ENCODE measurements at places on chromosomes 3 and 15.
A peak's percentile ranks its signal among the peaks of the same experiment; 100 is the strongest.

DNA sequence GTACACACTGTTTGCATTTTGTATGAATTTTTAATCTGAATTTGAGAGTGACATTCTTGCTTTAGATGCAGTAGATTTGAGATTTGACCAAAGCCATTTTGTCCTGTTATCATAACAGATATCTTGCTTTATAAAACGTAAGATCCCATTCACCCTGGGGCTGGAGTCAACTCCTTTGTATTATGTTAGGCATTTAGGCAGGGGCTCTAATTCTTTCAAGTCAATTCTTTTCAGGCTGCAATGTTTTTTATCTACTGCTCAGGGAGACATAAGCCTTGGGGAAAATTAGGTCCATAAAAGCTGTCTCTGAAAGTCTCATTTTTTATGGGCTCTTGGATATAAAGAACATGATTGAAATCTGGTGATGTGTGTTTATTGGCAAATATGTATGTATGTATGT lies 53.0 kb upstream of the CADPS start:
- DNase-seq: no peak

DNA sequence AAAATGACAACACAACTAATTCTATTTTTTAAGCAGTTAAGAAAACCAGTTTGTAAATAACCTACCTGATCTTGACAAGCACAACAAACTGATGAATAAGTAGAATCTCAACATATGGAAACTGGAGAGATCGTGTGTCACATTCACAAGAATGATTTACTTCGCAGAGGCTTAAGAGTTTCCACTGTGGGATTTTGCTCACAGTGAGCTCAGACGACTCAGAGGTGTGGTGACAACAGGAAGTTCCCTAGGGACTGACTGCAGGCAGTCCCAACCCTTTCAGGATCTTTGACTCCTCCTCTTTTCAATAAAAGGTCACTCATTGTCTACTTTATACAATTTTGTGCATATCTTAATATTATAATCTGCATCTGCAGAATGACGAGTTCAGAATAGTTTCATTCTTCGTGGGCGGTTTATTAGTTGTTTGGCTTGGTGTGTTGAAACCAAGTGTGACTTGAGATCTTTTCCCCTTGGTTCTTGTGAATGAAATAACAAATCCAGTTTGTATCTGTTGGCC lies at the start of gene LIPH:
TSS of gene LIPH (minus strand) at position 231 of the 520 bp plus-strand sequence. CDS start at position 114, 117 bp downstream.
- DNase-seq: peak; percentile 37

DNA sequence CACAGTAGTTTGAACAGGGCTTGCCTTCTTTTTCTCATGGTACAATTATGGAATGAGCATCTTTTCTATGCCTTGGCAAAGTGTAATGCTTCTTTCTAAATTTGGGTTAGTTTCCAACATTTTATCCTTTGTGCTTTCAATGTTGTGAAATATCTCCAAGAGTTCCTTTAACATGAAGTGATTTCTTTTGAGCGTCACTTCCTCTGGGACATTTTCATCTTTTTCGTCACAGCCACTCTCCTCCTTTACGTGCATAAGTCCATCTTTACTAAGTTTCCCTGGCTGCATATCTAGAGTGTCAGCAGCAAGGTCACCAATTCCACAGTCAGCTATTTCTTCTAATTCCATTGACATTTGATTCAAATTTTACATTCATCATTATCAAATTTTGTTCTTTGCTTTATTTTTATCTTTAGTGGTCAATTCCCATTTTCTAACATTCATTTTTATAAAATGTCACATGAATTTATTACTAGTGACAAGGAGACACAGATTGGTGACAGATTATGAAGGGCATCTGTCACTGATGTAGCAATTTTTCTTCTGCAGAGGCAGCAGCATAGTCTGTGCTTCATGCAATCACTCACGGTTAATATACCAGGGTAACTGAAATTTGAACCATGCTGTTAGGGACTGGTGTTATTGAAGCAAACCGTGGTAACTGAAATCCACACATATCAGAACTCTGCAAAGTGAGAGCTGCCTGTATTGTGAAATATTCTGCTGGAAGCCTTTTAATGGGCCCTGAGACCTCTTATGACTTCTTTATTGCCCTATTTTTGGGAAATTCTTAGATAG lies 126.5 kb upstream of the THBS1 start:
- DNase-seq: peak; percentile 56

DNA sequence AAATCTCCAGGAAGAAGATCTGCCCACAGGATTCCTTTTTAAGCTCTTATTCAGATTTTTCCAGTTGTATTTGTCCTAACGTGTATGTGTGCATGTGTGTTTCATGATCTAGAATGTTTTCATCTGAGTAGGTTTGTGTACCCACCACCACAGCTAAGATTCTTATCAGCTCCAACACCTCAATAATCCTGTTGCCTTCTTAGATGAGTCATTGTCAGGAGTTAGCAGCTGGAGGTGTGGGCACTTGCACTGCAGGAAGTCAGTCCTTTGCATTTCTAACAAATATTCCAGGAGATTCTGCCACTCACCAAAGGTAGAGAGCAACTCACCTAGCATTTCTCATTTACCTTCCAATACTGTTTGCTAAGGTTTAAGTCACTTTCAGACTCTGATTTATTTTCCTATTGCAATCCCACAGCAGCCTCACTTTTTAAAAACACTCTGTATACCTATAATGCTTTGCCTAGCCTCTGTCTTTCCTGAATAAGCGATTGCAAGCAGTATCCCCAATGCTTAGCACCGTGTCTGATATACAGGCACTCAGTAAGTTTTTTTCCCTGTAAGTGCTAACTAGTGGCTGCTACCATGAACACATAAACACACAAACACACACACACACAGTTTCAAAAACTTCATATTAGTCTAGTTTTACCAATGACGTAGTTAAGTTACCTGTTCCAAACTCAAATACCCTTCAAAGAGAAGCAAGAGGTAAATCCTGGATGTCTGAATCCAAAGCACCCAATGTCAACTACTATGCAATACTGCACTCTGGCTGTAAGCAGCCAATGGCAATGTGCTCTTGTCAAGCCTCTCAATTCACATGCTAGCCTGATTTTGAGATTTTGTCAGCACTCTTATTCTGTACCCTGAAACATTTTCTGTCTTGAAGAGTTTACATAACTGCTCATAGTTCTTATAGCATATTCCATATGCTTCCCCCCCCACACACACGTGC lies 713.5 kb upstream of the LMCD1 start:
- DNase-seq: no peak

GRCh38 chr3:135895106-135895733 lies 70.3 kb upstream of the PPP2R3A start:
- DNase-seq: peak; percentile 78

- DNase-seq: no peak
These were observed 8.9 kb downstream of the PRKCD start for GRCh38 chr3:53169832-53170324.

DNA sequence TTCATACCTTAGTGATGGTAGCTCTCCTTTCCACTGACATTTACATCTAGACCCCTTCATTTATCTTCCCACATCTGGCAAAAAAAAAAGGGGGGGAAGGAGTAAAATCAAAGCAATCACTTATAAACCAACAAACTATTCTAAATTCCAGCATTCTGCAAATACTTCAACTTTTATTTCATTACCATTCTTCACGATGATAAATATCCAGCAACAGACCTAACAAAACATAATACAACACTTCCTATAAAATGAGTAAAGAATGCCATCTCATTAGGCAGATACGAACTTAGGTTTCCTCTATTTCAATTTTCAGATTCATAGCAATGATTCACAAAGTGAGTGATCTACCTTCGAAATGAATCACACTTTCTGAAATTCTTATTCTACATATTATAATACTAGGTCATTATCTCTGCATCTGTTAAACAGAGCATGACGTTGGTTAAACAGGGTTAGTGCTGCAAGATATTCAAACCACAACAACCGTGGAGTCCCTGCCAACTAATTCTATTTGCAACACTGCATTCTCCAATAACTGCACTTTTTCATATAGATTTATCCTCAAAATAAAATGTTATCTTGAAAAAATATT lies at the start of gene LRRFIP2:
TSS of gene LRRFIP2 (minus strand) at position 51 of the 595 bp plus-strand sequence. CDS start 25,599 bp downstream, outside the sequence.
- DNase-seq: peak; percentile 83

GRCh38 chr3:52134761-52135160 lies 19.5 kb downstream of the POC1A start:
- DNase-seq: no peak

- DNase-seq: no peak
These were observed 26.8 kb upstream of the MKRN3 start for GRCh38 chr15:23538648-23539047.

DNA sequence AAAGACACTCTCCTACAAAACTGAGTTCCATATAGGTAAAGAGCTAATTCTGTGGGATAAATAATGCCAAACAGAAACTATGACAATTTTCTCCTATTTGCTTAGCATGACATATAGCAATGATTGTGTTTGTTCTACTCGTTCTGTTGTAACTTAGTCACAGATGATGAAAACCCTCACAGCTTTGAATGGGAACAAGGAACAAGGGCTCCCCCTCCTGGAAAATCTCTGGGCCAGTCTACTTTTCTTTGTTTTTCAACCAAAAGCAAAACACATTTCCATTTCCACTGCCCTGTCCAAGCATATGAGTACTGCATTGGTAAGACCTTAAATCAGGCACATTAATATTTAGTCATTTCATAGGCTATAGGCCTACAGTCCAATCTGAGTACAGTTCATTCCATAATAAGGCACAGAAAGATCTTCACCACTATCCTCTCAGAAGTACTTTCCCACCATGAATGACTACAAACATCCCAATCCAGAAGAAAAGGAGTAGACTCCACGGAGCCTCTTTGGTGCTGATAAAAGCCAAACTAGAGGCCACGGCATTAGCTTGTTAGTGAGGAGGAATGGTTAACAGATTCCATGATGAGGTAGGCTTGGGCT lies 67.1 kb downstream of the ATP8B4 start:
- peak; percentile 81 for DNase-seq

DNA sequence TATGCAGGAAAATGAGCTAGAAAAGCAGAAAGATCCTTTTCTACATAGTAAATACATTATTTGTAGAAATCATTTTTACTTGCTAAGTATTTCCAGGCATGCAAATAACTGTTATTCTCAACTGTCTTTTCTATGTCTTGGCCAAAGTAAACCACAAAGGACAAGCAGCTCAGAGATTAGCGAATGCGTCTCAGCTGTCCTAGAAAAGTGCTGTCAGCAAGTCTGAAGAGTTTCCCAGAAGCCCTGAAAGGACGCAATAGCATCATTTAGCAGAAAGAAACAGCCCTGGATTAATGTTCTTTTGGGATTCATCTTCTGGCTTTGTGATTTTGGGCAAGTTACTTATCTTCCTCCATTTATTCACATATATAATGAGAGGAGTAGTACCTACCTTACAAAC lies 100.3 kb downstream of the ZIC1 start:
- DNase-seq: no peak

DNA sequence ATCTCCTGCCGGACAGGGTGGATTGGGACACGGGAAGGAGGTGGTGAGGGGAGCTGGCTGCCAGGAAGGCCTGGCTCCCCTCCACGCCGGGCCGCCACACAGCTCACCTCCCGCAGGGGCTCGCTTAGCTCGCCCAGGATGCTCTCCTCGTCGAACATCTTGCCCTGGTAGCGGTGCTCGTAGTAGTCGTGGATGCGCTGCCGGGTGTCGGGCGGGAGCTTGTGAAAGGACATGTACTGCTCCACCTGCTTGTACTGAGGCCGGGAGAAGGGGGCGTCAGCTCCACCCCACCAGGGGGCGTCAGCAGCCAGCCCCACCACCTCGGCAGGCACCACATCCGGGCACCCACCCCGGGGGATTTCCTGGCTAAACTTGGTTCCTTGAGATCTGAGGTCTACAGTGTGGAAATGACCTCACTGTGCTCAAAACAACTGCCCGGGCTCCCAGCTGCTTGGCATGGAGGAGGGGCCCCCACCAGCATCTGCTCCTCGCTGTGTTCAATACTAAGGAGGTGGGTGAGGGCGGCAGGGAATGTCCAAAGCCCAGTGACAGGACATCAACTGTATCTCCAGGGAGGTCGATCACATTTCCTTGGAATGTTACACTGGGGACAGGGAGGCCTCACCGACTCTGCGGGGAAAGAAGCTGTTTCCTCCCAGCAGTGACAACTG lies 43.4 kb downstream of the HCN4 start:
- no peak for DNase-seq

DNA sequence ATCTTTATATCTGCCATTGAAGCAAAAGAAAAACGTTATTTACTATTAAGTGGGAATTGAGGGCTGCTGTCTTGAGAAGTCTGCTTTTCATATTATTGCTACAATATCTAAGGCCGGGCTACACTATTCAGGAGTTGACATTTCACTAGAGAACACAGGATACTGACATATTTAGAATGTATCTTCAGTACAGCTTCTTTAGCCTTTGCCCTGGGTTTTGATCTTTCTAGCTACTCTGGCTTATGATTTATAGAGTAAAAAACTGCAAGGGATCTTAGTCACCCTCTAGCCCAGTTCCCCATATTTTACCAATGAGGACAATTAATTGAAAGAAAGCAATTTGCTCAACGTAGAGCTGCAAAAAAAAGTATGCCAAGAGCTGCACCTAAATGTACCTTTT lies 307.4 kb upstream of the DPPA4 start:
- DNase-seq: no peak

DNA sequence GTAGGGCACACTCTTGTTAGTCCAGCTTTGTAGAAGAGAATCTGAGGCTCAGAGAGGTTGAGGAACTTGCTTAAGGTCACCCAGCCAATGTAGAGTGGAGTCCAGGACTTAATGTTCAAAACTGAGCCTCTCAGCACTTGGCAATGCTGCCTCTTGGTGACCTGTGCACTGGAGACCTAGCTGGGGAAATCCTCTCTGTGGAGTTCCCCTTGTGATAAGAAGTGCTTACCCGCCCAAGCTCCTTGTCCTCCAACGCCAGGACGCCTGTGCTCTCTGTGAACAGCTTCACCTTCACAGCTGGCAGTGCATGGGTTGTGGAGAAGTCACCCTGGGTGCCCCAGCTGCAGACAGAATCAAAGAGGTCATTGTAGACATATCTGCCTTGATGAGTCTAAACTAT lies 219.1 kb upstream of the FEZF2 start:
- no peak for DNase-seq

- DNase-seq: peak; percentile 61
These were observed at the start of gene STAC for GRCh38 chr3:36380221-36381031. Gene STAC (plus strand): TSS chr3:36380504. CDS start chr3:36380644, 140 bp downstream.

GRCh38 chr3:173529062-173529711 lies 131.6 kb downstream of the NLGN1 start:
- peak; percentile 15 for DNase-seq

DNA sequence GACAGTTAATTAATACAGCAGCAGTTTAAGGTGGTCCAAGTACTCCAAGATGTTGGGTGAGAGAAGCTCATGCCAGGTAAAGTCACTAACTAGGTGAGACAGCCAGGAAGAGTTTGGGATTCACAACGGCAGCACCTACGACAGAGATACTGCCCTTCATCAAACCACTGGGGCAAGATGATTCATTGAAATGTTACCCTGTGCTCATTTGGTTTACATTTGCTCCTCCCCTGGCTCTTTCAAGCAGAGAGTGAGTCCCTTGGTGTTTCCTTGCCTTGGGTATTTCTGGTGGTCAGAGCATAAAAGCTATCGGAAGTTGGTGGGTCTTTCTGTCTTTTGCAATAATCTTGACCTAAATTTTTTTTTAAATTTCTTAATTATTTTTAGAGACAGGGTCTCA lies 19.9 kb upstream of the PDE8A start:
- DNase-seq: peak; percentile 44

Data from EH (cell line).